ENCODE measurements at places on chromosomes 12 and 14.

DNA sequence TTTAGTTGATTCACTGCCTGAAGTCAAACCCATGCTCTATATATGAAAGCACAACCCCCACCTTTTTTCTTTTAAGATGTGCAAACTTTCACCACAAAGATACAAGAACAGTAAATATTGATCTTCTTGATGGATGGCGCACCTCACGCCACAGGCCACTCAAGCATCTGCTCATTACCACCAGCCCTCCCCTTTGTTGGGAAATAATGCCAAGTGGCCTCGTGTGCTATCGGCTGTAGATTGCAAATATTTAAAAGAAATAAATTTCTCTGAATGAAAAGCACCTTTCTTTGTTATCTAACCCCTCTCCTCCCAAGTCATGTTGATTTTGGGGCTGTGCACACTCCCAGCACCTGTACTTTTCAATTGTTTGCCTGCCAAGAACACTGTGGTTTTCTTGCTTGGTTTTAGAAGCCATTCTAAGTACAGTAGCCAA is 122.7 kb downstream of the C12orf42 start:
- DNase-seq, result no peak

GRCh38 chr12:21169878-21170472 is 39.0 kb downstream of the SLCO1B1 start:
- DNase-seq, result no peak

- no peak for DNase-seq
Measured at GRCh38 chr14:51816031-51816430, 44.4 kb upstream of the GNG2 start.

DNA sequence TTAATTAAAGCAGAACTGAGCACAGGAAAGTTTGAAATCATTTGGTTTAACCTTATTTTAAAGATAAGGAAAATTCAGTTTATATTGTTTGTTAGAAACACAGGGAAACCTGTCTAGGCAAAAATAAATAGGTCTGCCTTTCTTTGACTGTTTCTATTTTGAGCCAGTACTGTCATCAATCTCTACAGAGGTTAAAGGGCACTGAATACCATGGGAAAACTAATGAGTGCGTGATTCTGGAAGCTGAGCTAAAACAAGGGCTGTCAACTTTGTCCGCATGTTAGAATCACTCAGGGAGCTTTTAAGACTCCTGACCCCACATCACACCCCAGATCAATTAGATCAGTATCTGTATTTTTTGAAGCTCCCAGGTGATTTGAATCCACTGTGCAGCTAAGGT is 38.8 kb downstream of the NOPCHAP1 start:
- no peak for DNase-seq

DNA sequence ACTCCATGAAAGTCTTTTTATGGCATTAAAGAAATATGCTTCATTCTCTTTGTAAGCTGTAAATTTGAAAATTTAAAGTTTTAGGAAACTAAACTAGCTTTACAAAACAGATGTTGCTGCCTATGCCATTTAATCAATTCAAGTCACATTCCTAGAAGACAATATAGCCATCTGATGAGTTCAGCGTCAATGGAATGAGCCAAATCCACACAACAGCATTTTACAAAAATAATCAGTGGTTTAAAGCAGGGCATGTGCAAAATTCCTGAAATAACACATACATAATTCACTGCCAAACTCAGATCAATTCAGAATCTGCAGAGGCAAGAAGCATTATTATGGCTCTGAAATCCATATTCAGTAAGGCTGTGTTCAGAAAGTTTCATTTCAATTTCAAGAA is 75.6 kb downstream of the MED13L start:
- DNase-seq, result no peak

GRCh38 chr12:109264095-109264942 is 44.8 kb downstream of the FOXN4 start:
- peak; percentile 37 for DNase-seq

DNA sequence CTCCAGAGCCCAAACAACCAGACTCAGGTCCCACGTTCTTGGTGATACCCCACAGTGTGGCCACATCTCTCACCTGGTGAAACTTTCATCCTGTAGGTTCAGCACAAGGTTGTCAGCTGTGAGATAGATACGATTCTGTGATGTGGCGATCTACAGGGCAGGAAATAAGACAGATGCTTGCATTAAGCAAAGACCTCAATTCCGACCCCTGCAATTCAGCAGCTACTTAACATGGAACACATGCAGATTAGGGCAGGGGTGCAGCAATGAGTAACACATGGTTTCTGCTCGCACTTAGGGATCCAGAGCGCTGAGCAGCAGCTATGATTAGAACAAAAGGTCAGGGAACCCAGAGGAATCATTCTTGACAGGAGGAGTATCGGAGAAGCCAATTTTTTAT is 4.1 kb downstream of the PHB2 start:
- no peak for DNase-seq

- no peak for DNase-seq
Measured at GRCh38 chr14:37497422-37497821, 97.6 kb downstream of the FOXA1 start.

- no peak for DNase-seq
Measured at GRCh38 chr12:67018105-67018504, 251.1 kb upstream of the CAND1 start.

GRCh38 chr12:128797119-128798118 is 26.3 kb downstream of the SLC15A4 start:
- no peak for DNase-seq

- no peak for DNase-seq
Measured at GRCh38 chr12:127054531-127054930, 1212.4 kb upstream of the TMEM132C start.

GRCh38 chr14:102646615-102647014 is 54.2 kb downstream of the RCOR1 start:
- DNase-seq, result no peak

GRCh38 chr12:106914796-106915634 is 40.7 kb upstream of the TMEM263 start:
- DNase-seq, result no peak

GRCh38 chr12:118827047-118827446 is 154.3 kb upstream of the SRRM4 start:
- peak; percentile 62 for DNase-seq

GRCh38 chr14:96100161-96101064 is 61.3 kb downstream of the C14orf132 start:
- DNase-seq, result peak; percentile 86

GRCh38 chr12:15404485-15404884 is 82.2 kb downstream of the PTPRO start:
- DNase-seq, result no peak

GRCh38 chr12:47242426-47242825 is 162.7 kb upstream of the AMIGO2 start:
- no peak for DNase-seq

- no peak for DNase-seq
Measured at GRCh38 chr12:109949089-109949488, 47.1 kb downstream of the GIT2 start.

GRCh38 chr14:82341261-82341810 is 807.7 kb upstream of the SEL1L start:
- no peak for DNase-seq

DNA sequence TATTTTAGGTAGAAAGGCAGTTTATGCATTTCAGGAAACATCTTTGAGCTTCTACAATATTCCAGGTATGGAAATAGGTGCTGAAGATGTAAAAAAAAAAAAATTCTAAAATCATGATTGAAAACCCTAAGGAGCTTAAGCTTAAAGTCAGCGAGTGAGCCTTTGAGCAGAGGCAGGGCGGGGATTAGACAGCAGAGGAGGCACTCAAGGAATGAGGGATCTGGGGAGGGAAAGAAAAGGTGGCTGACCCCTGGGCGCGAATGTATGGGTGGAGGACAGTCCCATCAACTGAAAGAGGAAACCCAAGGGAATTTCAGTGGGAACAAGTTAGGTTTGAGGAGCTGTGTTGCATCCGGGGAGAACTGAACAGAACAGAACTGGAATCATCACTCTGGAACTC is 6.4 kb upstream of the PTMS start:
- no peak for DNase-seq

DNA sequence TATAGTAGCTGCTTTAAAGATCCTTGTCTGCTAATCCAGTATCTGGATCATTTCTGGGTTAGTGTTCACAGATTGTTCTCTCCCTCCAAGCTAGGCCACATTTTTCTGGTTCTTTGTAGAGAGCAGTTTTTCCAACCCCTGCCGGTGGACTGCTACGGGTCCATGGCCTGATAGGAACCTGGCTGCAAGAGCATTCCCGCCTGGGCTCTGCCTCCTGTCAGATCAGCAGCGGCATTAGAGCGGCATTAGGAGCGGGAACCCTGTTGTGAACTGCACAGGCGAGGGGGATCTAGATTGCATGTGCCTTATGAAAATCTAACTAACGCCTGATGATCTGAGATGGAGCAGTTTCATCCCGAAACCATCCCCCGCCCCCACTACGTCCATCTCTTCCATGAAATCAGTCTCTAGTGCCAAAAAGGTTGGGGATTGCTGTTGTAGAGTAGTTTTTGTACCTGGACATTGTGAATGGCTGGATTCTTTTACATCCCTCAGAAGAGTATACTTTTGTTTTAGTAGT is 50.4 kb downstream of the MYRFL start:
- no peak for DNase-seq

GRCh38 chr12:132393245-132393795 is 63.9 kb upstream of the GALNT9 start:
- no peak for DNase-seq

DNA sequence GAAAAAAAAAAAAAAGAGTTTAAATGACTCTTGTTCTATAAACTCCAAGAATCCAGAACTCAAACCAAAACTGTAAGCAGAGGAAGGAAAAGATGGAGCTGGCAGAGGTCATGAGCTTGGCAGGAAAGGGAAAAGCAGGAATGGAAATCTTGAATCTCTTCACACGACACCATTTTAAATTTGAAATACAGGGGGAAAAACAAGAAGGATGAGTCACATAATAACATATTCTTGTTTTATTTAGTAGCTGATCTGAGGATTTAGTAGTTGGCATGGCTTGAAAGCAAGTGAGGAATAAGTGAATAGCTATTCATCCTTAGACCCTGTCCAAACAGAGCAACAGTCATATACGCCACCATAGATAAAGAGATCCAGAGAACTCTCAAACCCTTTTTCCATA is 35.0 kb downstream of the EPS8 start:
- no peak for DNase-seq
